Right renal pelvis (tissue), 4 donors: ENCODE measurements at places on chromosomes 7 and 10.
A peak's percentile ranks its signal among the peaks of the same experiment; 100 is the strongest.

DNA sequence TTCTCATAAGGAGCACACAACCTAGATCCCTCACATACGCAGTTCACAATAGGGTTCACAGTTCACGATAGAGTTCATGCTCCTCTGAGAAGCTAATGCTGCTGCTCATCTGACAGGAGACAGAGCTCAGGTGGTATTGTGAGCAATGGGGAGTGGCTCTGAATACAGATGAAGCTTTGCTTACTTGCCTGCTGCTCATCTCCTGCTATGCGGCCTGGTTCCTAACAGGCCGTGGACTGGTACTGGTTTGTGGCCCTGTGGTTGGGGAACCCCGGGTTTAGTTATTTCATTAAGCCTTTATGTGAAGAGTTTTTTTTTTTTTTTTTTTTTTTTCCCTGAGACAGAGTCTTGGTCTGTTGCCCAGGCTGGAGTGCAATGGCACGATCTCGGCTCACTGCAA, 19.4 kb downstream of the SLK start:
- no peak for DNase-seq

GRCh38 chr7:150863946-150864345, 11.6 kb downstream of the AOC1 start:
- DNase-seq = no peak

- DNase-seq = no peak
Measured at GRCh38 chr7:74617180-74617744, 40.3 kb upstream of the GTF2I start.

GRCh38 chr10:131804551-131805295, 96.1 kb upstream of the PPP2R2D start:
- DNase-seq = no peak

- DNase-seq = no peak
Measured at GRCh38 chr7:111229181-111229740, 138.3 kb downstream of the LRRN3 start.

GRCh38 chr10:98563811-98564210, 117.1 kb upstream of the HPS1 start:
- DNase-seq = no peak

- peak; percentile 69 for DNase-seq
Measured at GRCh38 chr10:133307776-133308420, 774 bp downstream of the TUBGCP2 start.

DNA sequence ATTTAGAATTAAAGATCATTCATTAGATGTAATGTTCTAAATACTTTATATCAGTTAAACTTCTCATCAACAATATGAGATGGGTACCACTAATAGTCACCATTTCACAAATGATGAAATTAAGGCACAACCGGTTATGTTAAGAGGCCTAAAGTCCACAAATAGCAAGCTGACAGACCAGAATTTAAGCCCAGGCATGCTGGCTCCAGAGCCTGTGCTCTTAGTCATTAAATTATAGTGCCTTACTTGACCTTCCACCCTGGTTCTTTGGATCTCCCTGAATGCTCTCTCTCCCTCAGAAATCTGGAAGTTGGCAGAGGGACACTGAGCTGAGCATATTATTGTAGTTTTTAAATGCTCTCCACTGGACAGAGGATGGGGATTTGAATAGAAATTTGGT, 3.6 kb downstream of the LIPN start:
- DNase-seq = no peak

DNA sequence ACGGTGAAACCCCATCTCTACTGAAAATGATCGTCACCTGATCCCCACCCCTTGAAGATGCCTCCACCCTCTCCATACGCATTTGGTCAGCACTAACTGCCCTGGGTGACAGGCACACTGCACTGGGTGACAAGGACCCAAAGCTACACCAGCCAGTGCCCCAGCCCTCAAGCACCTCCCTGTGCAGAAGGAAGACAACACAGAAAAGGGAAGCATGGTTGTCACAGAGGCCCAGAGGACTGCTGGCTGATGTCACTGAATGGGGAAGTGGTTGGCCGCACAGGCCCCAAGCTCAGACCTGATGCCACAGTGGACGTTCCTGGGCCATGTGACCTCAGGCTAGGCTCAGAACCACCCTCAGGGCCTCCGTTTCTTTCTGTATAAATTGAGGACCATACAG, 4.2 kb upstream of the PILRA start:
- DNase-seq = no peak

DNA sequence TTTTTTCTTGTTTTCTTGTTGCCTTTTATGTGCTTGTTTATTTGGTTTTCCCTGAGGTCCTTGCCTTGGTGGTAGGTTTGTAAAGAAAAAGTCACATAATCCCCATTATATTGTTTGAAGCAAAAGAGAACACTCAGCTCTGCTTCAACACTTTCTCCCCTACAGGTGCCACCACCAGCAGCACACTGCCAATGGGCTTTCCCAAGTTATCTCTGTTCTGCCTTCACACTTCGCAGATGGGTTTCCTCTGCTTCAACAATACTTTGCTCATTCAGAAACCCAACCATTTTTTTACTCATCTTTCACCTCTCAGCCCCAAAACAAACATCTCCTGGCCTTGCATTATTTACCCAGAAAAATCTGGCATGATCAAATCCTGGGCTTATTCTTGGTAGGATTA, 375.1 kb upstream of the TEX47 start:
- no peak for DNase-seq

- no peak for DNase-seq
Measured at GRCh38 chr10:46542567-46543465, 13.6 kb downstream of the GPRIN2 start.

GRCh38 chr10:119550827-119551226, 8.3 kb upstream of the RGS10 start:
- DNase-seq = no peak

DNA sequence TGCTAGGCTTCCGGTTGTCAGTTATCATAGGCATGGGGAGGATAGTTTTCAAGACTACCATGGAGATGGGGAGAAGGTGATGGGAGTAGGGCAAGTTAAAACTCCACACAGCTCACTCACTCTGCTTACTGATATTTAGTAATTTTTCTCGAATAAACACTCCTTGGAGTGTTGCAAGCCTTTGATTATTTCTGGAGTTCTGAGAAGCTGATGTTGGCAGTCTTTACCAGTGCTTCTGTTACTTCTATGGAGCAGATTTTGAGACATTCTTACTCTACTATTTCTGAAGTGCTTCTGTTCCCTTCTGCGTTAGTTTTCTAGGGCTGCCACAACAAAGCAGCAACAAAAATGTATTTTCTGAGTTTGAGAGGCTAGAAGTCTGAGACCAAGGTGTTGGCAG, 104.4 kb downstream of the CH25H start:
- no peak for DNase-seq

GRCh38 chr10:14608381-14609001, 166.2 kb downstream of the FAM107B start:
- DNase-seq = no peak

DNA sequence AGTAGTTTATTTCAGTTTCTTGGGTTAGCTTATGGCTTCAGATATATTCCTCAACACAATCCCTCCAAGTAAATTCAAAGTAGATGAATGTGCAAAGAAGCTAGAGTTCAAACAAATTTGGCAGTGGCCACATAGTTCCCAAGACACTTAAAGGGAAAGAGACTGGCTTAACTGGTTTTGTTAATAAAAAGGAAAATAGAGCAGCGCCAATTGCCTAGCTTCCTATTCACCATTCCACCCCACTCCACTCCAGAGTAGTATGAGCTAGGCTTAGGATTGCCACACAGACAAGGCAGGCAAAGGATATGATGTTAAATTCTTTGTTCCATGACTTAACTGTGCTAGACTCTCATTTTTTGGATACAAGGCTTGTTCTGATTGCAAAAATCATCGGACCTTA, 2.0 kb downstream of the XRCC2 start:
- DNase-seq = no peak

DNA sequence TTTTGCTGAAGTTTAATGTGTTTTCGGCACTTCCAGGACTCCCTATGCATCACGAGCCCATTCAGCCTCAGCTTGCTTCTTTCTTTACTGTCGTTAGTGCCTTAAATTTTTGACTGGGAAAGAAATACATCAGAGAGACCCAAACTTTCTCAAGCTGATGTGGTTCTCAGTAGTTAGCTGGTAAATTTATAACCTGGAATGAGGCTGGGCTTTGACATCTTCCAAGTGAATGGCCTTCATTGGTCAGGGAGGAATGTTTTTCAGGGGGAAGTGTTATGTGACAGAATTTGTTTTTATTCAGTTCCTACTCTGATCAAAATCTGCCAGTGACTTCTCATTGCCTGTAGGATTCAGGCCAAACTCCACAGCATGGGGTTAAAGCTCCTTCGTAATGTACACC, 296.9 kb downstream of the SORCS3 start:
- no peak for DNase-seq

- DNase-seq = no peak
Measured at GRCh38 chr10:49106451-49106850, 8.9 kb downstream of the VSTM4 start.

- DNase-seq = no peak
Measured at GRCh38 chr7:45973725-45974532, 52.9 kb upstream of the IGFBP3 start.

- DNase-seq = no peak
Measured at GRCh38 chr10:4201866-4202825, 417.1 kb upstream of the KLF6 start.

DNA sequence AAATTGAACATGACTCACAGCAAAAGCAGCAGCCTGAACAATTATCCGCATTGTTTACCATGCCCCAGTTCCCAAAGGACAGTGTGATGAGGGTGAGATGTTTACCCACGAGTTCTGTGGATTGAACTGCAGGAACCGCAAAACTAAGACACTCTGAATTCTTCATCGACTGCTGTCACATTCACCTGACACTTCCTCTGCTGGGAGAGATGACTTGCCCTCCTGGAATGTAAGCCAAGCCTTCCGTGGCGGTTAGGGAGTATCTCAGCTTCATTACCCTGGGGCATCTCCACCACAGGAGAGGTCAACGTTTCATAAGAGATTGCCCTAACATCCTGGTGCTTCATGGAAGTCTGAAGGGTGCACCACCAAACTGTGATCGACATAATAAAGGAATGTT, 374.6 kb upstream of the ADARB2 start:
- no peak for DNase-seq

DNA sequence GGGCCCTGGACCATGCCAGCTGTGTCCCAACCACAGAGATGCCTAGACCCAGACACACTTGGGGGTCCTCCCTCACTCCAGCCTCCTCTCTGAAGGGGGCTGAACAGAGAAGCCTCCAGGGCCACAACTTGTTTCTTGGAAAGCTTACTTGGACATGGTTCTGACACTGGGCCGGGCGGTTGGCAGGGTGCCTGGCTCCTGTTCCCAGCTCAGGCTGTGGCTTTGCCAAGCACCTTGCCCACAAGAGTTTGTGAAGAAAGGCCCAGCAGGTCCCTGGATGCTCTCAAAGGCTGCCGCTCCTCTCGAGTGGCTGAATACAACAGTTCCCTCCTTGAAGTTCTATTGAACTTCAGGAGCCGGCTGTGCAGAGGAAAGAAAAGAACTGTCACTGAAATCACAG, 181.6 kb downstream of the PTPN20 start:
- DNase-seq = no peak

DNA sequence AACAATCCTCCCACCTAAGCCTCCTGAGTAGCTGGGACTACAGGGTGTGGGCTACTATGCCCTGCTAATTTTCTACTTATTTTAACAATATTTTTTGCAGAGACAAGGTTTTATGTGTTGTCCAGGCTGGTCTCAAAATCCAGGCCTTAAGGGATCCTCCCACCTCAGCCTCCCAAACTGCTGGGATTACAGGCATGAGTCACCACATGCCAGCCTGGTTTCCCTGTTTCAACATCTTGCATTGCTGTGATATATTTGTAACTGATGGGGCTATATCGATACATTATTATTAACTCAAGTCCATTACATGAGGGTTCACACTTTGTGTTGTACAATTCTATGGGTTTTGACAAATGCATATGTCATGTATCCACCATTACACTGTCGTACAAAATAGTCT, 41.9 kb upstream of the OGDHL start:
- DNase-seq = no peak

DNA sequence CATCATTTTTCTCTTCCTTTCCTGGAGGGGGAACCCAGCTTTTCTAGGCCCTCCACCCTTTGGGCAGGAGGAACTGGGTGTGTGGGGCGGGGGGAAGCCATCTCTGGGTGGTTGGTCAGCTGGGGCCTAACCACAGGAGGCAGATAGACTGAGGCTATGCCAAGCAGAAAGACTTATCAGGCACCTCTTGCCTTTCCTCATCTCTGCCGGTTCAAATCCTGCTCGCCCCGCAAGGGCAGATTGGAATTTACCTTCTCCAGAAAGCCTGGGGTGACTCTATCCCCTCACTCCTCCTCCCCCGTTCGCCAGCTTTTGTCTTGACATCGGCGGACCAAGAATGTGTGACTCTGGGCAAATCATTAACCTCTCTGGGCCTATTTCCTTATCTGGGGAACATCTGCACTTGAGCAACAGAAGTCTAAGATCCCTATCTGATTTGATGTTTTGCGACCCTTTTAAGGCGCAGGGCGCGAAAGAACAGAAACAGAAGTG, 584 bp upstream of the GARS1 start:
- no peak for DNase-seq

DNA sequence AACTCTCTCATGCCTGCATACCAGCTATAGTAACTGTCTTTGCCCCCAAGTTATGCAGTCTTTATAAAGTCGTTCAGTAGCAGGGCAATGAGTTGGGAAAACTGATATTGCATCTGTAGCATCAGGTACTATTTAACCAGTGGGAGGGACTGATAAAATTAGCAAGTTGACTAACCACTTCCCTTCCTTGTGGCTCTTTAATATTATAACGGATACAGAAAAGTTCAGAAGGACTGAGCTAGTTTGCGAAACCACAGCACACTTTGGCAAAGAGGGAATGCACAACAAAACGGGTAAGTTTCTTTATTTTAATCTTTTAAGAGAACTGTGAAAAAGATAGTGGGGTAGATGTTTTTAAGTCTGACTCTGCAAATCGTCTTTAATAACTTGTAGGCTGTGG, 205.3 kb upstream of the HDAC9 start:
- no peak for DNase-seq

GRCh38 chr7:55083206-55083605, 64.4 kb downstream of the EGFR start:
- DNase-seq = no peak

- no peak for DNase-seq
Measured at GRCh38 chr7:371779-372545, 82.0 kb downstream of the FOXL3 start.
